Purkinje cell (primary cell): ENCODE measurements at places on chromosomes 11 and 22. TPM values are rescaled to one million over a fixed set of nuclear protein-coding genes. Genes with fewer than 3 reads are reported as not detected.

Gene SHISAL1
- polyA plus RNA-seq, result 0.07 and 2.0 TPM in 2 replicates

Gene CDC45
- 2.5 and 2.6 TPM in 2 replicates for polyA plus RNA-seq

Gene CALCA
- polyA plus RNA-seq, result not detected in 2 replicates

Gene GRAMD1B
- 20.7 and 30.0 TPM in 2 replicates for polyA plus RNA-seq

Gene POU2AF1
- polyA plus RNA-seq, result not detected in 2 replicates

Gene CYP2D6
- 1.4 and 1.8 TPM in 2 replicates for polyA plus RNA-seq

Gene HPX
- not detected in 2 replicates for polyA plus RNA-seq

Gene KDM2A
- polyA plus RNA-seq, result 7.3 and 8.0 TPM in 2 replicates

Gene HOATZ
- not detected in 2 replicates for polyA plus RNA-seq

Gene AQP11
- 10.9 and 14.2 TPM in 2 replicates for polyA plus RNA-seq

Gene CHST1
- polyA plus RNA-seq, result 3.8 and 9.0 TPM in 2 replicates

Gene PCNX3
- 0.74 and 1.5 TPM in 2 replicates for polyA plus RNA-seq

Gene SMIM35
- polyA plus RNA-seq, result not detected in 2 replicates
